ENCODE measurements at places on chromosomes 13 and 19.

DNA sequence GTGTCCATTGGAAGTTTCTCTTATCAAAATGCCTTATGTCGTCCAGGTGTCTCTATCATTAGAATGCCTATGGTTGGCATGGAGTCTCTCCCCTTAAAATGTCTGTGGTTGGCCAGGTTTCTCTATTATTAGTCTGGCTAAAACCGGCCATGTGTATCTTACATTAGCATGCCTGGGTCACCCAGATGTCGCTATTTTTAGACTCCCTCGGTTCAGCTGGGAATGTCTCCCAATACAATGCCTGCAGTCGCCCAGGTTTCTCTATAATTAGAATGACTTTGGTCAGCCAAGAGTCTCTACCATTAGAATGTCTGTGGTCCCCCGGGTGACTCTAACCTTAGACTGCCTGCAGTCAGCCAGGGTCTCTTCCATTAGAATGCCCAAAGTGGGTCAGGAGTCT lies 1536.1 kb downstream of the UQCRFS1 start:
- no peak for DNase-seq

- DNase-seq: no peak
Observed at GRCh38 chr13:103976371-103976770, 910.2 kb upstream of the SLC10A2 start.

DNA sequence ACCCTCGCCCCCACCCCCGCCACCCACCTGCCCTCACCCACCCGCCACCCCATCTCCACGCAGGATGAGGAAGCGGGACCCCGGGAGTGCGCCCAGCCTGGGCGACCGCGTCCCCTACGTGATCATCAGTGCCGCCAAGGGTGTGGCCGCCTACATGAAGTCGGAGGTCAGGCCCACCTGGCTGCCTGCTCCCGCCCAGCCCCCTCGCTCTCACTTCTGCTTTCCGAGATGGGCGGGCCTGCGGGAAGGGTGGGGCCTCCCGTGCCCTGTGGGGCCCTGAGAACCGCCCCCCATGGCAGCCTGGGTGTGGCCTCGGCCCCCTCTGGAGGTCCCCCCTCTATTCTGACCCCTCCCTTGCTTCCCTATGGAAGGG lies 3.1 kb upstream of the SPIB start:
- DNase-seq: no peak

- peak; percentile 94 for DNase-seq
Observed at GRCh38 chr13:35979361-35979951, 151.7 kb downstream of the DCLK1 start.

GRCh38 chr19:41703602-41704293 lies 4.7 kb upstream of the CEACAM5 start:
- no peak for DNase-seq

- DNase-seq: peak; percentile 68
Observed at GRCh38 chr19:18480006-18480691, 41.7 kb downstream of the ELL start.

- DNase-seq: peak; percentile 95
Observed at GRCh38 chr19:47729468-47729798, 15.9 kb upstream of the NOP53 start.

- no peak for DNase-seq
Observed at GRCh38 chr13:41691274-41691673, 233.9 kb downstream of the RGCC start.
